ENCODE measurements at places on chromosomes 5 and 9.

DNA sequence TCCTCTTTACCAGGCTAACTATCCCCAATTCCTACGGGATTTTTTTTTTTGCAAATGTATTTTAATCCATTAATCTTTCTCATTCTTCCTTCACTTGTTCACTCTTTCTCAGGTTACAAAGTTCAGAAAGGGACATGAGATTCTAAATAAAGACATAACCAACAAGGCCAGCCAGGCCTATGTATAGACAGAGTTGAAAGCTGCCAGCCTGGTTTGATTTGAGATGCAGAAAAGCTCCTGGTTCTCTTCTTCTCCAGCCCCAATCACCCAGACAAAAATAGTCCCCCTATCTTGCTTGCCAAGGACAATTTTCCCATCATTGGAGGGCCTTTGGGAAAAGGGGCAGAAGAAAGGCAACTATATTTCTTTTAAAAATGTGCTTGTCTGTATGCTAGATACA lies 398.8 kb downstream of the NFIB start:
- DNase-seq = no peak

DNA sequence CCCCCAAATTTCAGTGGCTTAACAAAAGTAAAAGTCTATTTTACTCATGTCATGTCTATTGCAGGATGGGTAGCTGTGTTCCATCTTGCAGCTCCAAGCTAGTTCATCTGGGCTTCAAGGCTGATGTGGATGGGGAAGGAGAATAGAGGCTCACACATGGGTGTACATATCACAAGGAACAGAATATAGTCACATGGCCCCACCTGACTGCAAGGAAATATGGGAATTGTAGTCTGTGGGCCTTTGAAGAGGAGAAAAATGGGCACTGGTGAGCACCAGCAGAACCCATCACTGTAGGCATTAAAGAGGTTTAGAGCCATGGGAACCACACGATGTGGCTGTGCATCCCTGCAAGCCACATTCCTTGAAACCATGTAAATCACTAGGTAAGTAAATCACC lies 17.9 kb upstream of the TRIO start:
- DNase-seq = no peak

DNA sequence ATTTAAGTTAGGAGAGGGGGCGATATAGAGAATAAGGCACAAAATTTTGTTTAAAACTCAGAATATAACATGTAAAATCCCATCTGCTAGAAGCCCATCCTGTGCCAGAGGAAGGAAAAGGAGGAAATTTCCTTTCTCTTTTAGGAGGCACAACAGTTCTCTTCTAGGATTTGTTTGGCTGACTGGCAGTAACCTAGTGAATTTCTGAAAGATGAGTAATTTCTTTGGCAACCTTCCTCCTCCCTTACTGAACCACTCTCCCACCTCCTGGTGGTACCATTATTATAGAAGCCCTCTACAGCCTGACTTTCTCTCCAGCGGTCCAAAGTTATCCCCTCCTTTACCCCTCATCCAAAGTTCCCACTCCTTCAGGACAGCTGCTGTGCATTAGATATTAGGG lies 18.3 kb downstream of the MOCS2 start:
- peak; percentile 34 for DNase-seq

DNA sequence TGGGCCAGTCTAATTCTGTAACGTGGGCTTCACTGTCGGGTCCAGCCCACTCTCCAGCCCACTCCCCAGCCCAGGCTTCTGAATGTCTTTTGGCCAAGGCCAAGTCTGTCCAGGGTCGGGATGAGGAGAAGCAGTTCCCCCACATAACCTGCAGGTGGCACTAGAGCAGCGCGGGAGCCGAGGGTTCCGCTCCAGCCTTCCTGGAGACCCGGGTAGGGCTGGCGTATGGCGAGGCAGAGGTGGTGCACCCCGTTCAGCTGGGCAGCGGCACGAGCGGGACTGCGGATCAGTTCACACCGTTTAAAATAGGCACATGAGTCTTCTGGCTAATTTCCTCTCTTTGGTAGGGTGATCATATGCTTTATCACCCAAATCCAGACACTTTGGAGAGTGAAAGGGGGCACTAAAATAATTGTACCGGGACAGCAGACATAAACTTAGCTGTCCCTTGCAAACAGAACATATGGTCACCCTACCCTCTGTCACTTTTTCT lies 185.9 kb downstream of the MSX2 start:
- DNase-seq = no peak

GRCh38 chr9:134189145-134189469 lies 24.7 kb upstream of the RNU6ATAC start:
- no peak for DNase-seq

GRCh38 chr5:92371889-92372235 lies 988.7 kb upstream of the ARRDC3 start:
- DNase-seq = no peak

GRCh38 chr5:134536876-134537275 lies 11.4 kb downstream of the JADE2 start:
- DNase-seq = no peak

DNA sequence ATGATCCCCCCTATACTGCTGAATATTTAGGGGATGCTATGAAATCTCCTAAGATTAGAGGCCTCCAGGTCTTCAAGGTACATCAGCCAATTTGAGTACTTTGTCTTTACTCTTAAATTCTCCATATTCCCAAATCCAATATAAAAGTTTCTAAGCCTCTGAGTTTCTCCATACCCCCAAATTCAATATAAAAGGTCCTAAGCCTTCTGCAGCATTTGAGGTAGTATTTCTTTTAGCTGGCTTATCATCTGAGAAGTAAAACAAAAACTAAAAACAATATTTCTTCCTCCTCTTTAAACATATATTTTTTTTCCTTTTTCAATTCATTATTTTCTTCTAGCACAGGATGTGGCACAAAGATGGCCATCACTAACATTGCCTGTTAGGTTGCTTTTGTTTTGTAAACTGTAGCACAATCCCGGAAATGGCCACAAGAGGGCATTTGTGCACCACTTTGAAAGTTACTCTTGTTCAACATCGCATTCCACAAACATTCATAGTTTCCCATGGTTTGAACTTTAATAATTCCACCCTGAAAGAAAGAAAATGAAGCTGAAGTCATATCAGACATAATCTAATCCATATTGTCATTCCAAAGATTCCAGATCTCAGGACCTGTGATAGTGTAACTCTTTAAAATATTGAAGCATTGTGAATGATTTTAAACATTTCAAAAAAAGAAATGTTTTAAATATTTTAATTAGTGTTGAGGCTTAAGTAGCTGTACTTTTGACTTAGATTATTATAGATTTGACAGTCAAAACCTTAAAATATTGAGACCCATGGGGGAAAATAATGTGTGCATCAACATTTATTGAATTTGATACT lies 21.0 kb upstream of the SCGB3A2 start:
- DNase-seq = peak; percentile 11

DNA sequence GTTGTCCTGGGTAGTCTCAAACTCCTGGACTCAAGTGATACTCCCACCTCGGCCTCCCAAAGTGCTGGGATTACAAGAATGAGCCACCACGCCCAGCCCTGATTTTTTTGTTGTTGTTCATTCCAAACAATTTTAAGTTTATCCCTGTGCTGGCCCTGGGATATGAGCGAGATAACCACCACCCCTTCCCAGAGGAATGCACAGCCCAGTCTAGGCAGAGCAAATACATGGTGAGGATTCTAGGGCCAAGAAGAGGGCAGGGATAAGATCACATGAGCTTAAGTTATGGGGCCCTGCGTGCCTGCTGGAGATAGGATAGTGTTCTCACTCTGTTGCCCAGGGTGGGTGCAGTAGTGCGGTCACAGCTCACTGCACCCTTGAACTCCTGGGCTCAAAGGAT lies 21.0 kb upstream of the TOR1B start:
- DNase-seq = no peak

- peak; percentile 84 for DNase-seq
Measured at GRCh38 chr5:181191526-181192336, 13.3 kb downstream of the TRIM7 start.

GRCh38 chr5:164060786-164061355 lies 555.5 kb downstream of the MAT2B start:
- DNase-seq = no peak

- DNase-seq = no peak
Measured at GRCh38 chr9:34591248-34591916, 1.9 kb upstream of the CNTFR start.

DNA sequence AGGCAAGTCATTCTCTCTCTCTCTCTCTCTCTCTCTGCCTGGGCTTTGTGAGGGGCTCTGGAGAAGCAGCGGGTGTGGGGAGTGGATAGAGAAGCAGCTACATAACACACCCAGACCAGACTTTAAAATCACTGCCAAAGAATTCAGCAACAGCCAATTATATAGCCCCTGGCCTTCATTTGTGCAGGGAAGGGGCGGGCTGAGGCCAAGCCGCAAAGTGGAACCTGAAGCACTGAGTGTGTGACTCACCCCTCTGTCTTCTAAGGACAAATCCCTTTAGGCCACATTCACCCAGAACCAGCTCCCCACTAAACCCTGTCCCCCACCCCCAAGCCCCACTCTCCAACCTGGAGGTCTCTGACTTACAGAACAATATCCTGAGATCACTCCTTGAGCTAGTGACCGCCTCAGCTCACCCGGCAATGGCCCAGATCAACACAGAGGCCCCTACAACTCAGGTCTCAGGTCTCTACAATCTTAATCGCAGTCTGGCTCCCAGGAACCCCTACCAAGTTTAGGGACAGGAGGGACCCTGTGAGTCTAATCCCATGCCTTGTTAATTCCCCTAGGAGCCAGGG lies 6.0 kb downstream of the B4GALT1 start:
- peak; percentile 94 for DNase-seq

- DNase-seq = no peak
Measured at GRCh38 chr9:121950441-121950840, 142.7 kb downstream of the TTLL11 start.

Measured in foreskin keratinocyte (primary cell).